ENCODE measurements at places on chromosomes 4 and X.
A peak's percentile ranks its signal among the peaks of the same experiment; 100 is the strongest.

DNA sequence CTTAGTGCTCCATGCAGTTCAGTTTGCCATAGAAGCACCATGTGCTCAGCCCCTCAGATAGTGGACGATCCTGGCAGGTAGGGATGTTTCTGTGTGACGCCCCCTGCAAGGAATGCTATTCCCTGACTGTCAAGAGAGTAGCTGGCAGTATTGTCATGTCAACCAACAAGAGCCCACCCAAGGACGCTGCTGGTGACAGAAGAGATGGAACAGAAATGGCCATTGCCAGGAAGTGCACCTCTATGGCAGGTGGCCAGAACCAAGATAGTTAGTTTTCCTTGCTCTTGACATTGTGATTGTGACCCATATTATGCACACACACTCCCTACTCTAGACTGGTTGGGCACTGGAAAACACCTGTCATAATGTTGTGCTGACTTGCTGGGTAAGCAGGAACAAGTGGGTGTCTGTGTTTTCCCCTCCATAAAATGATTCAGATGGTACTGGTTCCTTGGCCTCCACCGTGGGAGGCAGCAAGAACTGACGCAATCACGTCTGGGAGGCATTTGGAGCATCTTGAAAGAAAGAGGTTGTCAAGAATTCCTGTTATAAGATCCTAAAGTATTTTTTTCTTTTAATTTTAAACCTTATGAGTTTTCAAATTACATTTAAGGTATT, 507.9 kb downstream of the MID1IP1 start:
- DNase-seq = peak; percentile 13

GRCh38 chrX:109270580-109271484, 211.1 kb downstream of the GUCY2F start:
- no peak for DNase-seq

DNA sequence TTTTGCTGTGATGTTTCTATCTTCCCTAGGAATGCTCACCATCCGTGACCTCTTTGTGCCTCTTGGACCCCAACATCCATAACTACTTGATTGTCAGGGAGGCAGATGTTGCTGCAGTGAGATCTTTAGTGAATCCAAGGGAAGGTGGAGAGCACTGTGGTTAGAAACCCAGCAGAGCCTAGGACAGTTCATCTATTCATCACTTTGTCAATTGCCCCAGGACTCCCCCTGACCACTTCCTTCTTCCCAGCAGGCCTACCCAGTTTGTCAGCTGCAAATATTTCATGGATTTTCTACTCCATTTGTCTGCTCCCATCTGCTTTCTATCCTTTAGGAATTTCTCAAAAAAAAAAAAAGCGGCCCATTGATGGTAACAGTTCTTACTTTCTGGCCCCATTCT, 942.8 kb downstream of the PCDH7 start:
- DNase-seq = no peak

- no peak for DNase-seq
These were observed 12.6 kb downstream of the CAPN6 start for GRCh38 chrX:111257733-111258132.

DNA sequence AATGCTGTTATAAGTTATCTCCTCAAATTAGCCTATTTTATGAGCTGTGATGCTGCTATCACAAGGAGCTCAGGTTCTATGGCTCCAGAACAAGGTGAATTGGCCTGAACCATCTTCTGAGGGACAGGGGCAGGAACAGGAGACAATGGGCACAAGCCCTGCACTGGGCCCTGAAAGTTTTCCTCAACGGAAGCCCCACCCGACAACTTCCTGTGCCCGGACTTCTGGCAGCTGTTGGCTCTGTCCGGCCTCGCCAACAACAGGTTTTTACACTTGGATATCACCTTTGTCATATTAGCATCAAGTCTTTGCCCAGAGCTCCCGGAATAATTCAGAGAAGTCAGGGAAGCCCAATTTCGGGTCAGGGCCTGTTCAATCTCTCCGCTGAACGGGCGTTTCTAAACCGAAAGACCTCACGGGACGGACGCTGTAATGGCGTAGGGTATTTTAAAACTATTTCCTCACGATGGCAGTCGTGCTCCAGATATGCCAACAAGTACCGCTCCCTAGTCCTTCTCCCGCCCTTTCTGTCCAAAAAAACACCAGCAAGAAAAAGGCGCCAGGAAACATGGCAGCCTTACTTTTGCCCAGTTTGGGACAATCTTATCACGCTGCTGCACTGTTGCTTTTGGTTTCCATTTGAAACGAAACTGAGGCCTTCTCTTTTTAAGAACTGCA, 201.0 kb upstream of the STK26 start:
- no peak for DNase-seq

DNA sequence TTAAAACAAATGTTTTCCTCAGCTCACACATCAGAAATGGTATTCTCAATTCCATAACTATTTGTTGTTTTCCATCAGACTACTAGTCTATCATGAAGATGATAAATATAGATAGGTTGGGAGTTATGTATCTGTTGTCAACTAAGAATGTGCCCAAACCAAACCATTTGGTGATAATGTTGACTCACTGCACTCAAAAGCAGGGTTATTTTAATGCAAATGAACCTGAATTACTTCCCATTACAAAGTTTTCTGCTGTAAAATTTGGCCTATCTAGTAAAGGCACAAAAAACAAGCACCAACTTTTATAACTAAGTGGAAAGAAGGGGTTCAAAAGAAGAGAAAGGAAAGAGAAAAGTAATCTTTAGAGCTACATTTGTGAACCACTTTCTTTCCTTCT, 93.5 kb downstream of the TBCK start:
- DNase-seq = no peak

GRCh38 chr4:98623126-98623802, 35.1 kb downstream of the TSPAN5 start:
- DNase-seq = no peak

- DNase-seq = no peak
These were observed 92.1 kb downstream of the RELL1 start for GRCh38 chr4:37594099-37594498.

DNA sequence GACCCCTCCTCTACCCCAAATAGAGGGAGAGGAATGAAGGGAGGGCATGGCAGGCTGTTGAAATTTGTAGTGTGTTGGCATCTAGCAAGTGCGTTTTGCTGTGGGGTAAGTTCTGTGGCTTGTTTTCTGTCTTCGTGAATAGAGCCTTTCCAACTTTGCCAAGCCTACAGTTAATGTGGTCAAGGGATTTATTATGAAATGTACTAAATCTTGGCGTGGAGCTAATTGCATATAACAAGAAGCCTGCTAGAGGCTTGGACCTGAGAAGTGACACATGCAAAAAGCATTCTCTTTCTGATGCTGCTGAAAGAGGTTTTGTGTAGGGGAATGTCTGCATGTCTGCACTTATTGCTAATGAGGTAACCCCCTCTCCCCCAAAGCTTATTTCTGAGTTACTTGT, 132.2 kb downstream of the BMPR1B start:
- peak; percentile 7 for DNase-seq

DNA sequence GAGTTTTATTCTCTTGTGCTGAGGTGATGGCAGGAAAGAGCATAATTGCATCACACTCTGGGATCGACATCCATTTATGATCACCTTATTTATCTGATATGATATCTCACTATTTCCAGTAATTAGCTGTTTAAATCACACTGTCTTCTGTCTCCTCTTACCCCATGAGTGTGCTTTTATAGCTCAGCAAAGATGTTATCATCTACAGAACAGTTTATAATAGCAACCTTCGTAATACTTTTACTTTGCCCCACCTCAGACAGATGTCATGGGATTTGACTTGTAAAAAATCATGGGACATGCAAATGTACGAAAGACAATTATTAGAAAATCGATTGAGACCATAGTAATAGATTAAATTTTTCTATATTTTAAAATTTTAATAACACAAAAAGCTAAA, 1122.3 kb upstream of the PCDH10 start:
- DNase-seq = no peak

- DNase-seq = peak; percentile 29
These were observed 722 bp upstream of the NBDY start for GRCh38 chrX:56728321-56728720.

DNA sequence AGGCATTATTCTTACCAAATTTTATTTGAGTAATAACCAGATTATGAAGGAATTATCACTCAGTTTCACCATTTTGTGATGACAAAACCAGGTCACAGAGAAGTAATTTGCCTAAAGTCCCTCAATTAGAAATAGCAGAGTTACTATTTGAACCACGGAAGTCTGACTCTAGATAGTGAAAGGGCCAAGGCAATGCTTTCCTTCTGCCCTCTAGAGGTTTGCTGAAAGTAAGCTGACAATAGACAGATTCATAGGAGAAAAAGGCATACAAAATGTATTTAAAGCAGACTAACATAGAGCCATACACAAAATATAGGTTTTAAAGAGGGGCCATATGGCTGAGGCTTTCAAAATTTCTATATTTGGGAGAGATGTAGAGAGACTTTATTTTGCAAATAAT, 43.1 kb downstream of the CXXC4 start:
- no peak for DNase-seq

- DNase-seq = no peak
These were observed 52.6 kb downstream of the CHM start for GRCh38 chrX:85994797-85995196.
